HCT116 (cell line): ENCODE measurements at places on chromosomes 1 and 21. TPM values are rescaled to one million over a fixed set of nuclear protein-coding genes. Genes with fewer than 3 reads are reported as not detected.

GRCh38 chr1:82994616-82995263 is 1004.2 kb downstream of the TTLL7 start:
- no peak for DNase-seq

DNA sequence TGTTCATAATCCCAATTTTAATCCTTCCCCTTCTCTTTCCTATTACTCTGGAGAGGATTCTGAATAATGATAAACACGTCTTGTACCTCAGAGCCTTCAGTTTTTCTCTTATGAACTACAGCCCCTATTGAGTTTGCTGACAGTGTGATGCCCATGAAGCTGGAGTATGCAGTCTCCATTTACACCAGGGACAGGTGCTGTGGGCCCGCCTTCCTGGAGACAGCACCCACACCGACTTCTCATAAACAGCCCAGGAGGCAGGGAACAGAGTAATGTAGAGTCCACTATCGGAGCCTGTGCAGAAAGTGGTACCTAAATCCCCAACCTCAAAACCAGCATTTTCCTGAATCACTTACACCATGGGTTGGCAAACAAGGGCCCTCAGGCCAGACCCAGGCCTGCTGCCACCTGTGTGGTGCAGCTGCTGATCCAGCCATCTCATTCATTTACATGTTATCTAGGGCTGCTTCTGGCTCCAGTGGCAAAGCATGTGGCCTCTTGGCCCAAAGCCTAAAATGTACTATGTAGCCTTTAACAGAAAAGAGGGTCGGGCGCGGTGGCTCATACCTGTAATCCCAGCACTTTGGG is 95.1 kb upstream of the KRTAP19-8 start:
- no peak for DNase-seq

The HHAT gene
- 2.7 TPM for total RNA-seq

The FCGR2B gene
- total RNA-seq = not detected

The SERPINC1 gene
- total RNA-seq = 0.61 TPM
